ENCODE measurements at places on chromosomes 2 and 18. TPM values are rescaled to one million over a fixed set of nuclear protein-coding genes. Genes with fewer than 3 reads are reported as not detected.

Gene KCNF1
- not detected for total RNA-seq

Gene INHA
- not detected for total RNA-seq

Gene ARHGEF4
- 2.9 TPM for total RNA-seq

Gene CKAP2L
- total RNA-seq = 59.3 TPM

Gene NEUROD1
- not detected for total RNA-seq

Gene RGPD4
- total RNA-seq = not detected

- H3K27ac ChIP-seq = no peak overlapping the region
- no peaks in the 10 kb centered on the region for H3K36me3 ChIP-seq
- H3K4me1 ChIP-seq = peaks cover 14% of the 10 kb centered on the region
These were observed 14.4 kb upstream of the HAAO start for GRCh38 chr2:42806786-42807185.

DNA sequence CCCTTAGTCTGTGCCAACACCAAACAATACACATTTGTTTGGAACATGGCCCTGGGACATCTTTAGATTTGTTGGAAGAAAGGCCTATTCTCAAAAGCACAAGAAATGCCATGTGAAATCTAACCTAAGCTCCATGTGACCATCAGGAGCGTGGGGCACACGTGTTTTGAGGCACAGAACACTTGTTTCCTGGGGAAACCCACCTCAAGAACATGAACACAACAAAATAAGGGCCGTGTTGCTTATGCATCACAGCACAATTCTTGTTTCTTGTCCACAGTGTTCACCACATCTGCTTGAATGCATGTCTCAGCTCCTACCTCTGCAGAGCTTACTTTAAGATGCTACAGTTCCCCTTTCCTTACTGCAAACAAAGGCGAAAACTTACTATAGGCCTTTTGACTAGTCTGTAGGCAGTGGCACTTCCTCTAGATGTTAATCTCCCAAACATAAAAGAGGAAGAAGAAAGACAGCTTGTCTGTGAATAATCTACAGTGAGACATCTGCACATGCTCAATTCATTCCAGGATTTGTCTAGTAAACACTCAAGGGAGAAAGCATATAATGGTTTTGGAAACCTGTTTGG is 165.0 kb downstream of the ANKRD44 start:
- no peak overlapping the region for H3K4me3 ChIP-seq
- peaks cover 70% of the 10 kb centered on the region for H3K4me1 ChIP-seq
- H3K27me3 ChIP-seq = no peaks in the 10 kb centered on the region
- no peak for DNase-seq
- peaks cover 49% of the 10 kb centered on the region for H3K36me3 ChIP-seq

- no peaks in the 10 kb centered on the region for H3K36me3 ChIP-seq
- no peak overlapping the region for H3K27ac ChIP-seq
- no peaks in the 10 kb centered on the region for H3K27me3 ChIP-seq
- no peak for DNase-seq
These were observed 53.6 kb upstream of the HNMT start for GRCh38 chr2:137910641-137911040.

DNA sequence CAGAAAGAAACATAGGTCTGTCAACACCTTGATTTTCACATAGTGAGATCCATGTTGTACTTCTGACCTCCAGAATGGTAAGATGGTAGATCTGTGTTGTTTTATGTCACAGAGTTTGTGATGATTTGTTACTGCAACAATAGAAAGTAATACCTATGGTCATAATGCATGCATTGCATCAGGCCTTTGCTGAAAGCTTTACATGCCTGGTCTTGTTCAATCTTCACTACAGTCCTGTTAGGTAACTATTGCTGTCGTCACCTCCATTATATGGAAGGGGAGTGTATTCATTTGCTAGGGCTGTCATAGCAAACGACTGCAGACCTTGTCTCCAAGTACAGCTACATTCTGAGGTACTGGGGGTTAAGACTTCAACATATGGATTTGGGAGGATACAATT is 243.5 kb downstream of the ANAPC1 start:
- peaks cover 24% of the 10 kb centered on the region for H3K27me3 ChIP-seq
- H3K4me1 ChIP-seq = peaks cover 5% of the 10 kb centered on the region
- no peak for DNase-seq
- H3K27ac ChIP-seq = no peak overlapping the region

- peak; percentile 50 for DNase-seq
- H3K27me3 ChIP-seq = peaks cover 16% of the 10 kb centered on the region
- H3K4me1 ChIP-seq = peaks cover 17% of the 10 kb centered on the region
These were observed 103.6 kb downstream of the CDK15 start for GRCh38 chr2:201909961-201910361.

DNA sequence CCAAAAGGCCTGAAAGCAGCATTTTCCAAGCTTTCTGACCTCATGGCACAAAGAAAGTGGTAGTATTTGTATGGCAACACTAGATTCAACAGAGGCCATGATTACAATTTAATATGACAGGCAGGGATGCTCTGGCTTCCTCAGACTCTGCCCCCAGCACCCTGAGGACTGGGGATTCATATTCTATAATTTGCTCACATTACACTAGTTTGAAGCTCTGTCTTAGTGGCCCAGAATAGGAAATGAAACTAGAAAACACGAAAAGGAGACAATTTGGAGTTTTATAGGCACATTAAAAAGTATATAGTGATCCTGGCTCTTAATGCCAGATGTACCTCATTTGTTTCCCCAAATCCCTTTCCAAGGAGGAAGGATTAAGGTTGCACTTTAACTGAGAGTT is 173.0 kb upstream of the STK17B start:
- H3K27me3 ChIP-seq = peaks cover 5% of the 10 kb centered on the region
- H3K36me3 ChIP-seq = no peaks in the 10 kb centered on the region
- no peak overlapping the region for H3K4me3 ChIP-seq
- DNase-seq = no peak

DNA sequence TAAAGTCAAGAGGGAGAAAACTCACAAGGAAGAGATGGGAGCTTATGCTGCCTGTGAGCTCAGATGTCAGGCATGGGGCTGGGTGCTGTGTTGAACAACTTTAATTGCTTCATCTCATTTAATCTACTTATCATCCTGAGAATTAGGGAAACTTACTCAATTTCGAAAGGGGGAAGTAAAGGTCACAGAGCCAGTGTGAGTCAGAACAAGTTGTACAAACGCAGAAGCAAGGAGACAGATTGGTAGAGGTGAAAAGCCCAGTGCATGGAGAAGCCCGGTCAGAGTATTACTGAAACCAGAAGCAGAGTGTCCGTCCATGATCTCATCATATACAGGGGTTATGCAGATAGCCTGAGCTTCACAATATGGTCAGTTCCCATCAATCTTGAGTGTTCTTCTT is 281.1 kb upstream of the POU3F3 start:
- H3K27me3 ChIP-seq = no peaks in the 10 kb centered on the region
- no peak overlapping the region for H3K27ac ChIP-seq
- H3K36me3 ChIP-seq = no peaks in the 10 kb centered on the region
- no peak overlapping the region for H3K4me3 ChIP-seq
- no peaks in the 10 kb centered on the region for H3K4me1 ChIP-seq

DNA sequence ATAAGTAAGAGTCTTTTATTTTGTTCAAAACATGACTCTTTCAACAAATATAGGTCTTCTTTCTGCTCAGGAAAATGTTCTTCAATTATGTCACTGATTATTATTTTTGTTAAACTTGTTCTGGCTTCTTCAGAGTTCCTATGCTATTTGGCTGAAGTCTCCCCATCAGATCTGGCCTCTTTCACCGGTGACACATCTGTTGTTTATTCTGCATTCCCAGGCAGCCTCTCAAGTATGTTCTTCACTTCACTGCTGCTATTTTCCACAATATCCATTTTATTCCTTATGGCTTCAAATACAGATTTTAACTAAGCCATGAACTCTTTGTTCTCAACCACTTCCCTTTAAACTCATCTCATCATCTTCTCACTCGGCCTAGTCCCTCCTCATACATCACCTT is 45.7 kb downstream of the HDAC4 start:
- no peak overlapping the region for H3K4me3 ChIP-seq
- no peak overlapping the region for H3K27ac ChIP-seq
- DNase-seq = no peak
- H3K27me3 ChIP-seq = no peaks in the 10 kb centered on the region

DNA sequence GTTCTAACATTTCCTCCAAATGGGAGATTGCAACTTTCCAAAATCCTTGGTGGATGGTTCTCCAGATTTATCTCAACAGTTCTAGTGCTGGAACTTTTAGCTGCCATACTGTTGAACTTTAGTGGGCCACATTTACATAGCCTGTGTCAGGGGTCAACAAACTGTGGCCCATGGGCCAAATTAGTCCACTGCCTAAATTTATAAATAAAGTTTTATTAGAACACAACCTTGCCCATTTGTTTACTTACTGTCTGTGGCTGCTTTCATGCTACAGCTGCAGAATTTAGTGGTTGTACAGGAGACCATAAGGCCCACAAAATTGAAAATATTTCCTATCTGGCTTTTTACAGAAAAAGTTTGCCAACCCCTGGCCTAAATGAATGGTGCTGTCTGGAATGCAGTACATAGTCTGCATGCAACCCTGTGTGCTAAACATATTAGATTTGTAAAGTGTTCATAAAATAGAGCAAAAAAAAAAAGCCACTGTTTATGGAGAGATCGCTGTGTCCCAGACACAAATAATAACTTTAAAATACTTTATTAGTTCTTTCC is 30.3 kb downstream of the MGAT5 start:
- H3K27me3 ChIP-seq = no peaks in the 10 kb centered on the region
- H3K36me3 ChIP-seq = peaks cover 16% of the 10 kb centered on the region
- DNase-seq = no peak
- H3K4me3 ChIP-seq = no peak overlapping the region
- H3K4me1 ChIP-seq = peaks cover 44% of the 10 kb centered on the region
- peak overlapping the region; percentile 88 for H3K27ac ChIP-seq

DNA sequence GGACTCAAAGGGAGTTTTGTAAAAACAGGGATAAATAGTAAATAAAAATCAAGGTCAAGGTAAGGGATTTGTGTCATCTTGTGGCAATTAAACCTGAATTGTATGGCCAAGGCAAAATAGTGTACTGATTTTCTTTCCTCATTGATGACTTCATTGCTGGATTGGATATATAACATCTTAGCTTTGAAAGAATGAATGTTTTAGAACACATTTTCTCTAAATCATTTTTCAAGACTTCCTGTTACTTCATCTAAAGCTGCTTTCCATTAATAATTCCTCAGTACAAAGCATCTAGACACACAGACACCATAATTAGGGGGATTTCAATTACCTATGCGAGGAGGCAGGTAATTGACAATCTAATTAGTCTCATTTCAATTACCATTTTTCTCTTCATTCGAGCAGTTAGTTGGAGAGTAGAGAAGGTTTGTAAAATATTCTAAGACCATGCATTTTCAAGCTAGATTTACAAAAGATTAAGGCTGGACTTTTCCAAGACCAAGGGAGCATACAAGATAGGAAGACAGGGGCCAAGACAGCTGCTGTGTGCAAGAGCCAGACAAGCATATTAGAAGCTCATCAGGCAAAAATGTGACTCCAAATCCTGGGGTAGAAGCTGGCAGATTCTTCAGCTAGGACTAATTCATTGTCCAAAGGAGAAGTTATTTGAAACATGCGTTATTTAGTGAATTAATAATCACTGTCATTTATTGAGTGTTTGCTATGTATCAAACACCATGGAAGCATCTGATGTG is 253.6 kb downstream of the EPHA4 start:
- H3K36me3 ChIP-seq = no peaks in the 10 kb centered on the region
- H3K4me1 ChIP-seq = no peaks in the 10 kb centered on the region
- H3K4me3 ChIP-seq = no peak overlapping the region
- no peak for DNase-seq

DNA sequence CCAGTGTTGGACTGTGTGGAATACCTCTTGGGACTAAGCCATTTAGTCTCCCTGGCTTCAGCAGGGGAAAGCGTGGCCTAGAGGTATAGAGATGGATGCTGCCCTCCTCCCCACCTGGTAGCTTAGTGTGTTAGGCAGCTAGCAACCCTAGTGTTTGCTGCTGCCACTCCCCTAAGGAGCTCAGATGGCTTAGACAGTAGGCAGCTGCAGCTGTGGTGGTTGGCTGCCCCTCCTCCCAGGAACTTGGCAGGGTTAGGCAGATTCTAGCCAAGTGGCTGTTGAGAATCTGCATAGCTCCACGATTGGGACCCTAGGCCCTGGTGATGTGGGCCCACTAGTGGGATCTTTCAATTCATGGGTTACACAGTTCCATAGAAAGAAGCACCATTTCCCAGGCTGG is 550.4 kb upstream of the CHAC2 start:
- no peak overlapping the region for H3K27ac ChIP-seq
- H3K36me3 ChIP-seq = no peaks in the 10 kb centered on the region
- no peaks in the 10 kb centered on the region for H3K27me3 ChIP-seq

Measured in activated CD8-positive, alpha-beta T cell treated with anti-CD3 and anti-CD28 coated beads, Interleukin-2, amount 10 ng/mL, durations not matched to agents 7 days and 5 days (primary cell).